ENCODE measurements at places on chromosomes 13 and 19. TPM values are rescaled to one million over a fixed set of nuclear protein-coding genes. Genes with fewer than 3 reads are reported as not detected.

- no peak for DNase-seq
Measured at GRCh38 chr13:29519921-29520320, 75.6 kb downstream of the SLC7A1 start.

DNA sequence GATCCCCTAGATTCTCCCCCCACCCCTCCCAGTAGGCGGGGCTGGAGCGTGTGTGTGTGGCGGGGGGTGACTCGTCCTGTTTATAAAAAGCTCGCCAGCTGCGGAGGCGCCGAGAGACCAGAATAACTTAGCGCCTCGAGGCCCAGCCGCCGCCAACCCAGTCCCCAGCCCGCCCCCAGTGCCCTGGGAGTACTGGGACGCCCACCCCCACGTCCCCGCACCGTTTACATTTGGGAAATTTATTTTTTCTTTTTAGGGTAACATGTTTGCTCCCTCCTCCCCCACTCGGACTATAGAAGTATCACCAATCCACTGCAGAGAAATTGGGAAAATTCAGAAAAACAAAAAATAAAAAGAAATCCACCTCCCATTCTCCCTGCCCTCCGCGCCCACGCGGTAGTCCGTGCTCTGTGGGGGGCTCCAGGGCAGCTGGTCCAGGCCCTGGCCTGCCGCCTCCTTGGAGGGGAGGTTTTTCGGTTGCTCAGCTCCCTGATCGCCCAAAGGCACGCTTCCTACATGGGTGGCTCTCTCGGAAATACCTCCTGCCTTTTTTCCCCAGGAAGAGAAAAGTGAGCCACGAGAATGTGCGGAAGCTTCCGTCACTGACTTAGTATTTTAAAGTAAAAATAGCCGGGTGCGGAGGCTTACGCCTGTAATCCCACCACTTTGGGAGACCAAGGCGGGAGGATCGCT, 1.5 kb upstream of the RAB3A start:
- DNase-seq = peak; percentile 30

The PRODH2 gene
- not detected for total RNA-seq

The LPAR2 gene
- total RNA-seq = 85.9 TPM

DNA sequence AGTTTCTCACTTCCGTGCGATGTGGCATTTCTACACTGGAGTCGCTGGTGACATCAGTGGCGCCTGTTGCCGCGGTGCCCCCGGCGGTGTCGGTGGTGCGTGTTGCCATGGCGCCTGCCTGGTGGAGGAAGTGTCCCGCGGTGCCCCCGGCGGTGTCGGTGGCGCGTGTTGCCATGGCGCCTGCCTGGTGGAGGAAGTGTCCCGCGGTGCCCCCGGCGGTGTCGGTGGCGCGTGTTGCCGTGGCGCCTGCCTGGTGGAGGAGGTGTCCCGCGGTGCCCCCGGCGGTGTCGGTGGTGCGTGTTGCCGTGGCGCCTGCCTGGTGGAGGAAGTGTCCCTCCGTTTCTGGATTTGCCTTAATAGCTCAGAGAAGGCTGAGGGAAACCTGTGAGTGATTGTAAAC, 127.6 kb downstream of the KDM4B start:
- no peak for DNase-seq

GRCh38 chr13:50222569-50223332, 207.5 kb downstream of the KCNRG start:
- peak; percentile 24 for DNase-seq

GRCh38 chr13:53759016-53759415, 730.4 kb downstream of the OLFM4 start:
- no peak for DNase-seq

- DNase-seq = no peak
Measured at GRCh38 chr13:93462151-93462550, 235.5 kb downstream of the GPC6 start.

DNA sequence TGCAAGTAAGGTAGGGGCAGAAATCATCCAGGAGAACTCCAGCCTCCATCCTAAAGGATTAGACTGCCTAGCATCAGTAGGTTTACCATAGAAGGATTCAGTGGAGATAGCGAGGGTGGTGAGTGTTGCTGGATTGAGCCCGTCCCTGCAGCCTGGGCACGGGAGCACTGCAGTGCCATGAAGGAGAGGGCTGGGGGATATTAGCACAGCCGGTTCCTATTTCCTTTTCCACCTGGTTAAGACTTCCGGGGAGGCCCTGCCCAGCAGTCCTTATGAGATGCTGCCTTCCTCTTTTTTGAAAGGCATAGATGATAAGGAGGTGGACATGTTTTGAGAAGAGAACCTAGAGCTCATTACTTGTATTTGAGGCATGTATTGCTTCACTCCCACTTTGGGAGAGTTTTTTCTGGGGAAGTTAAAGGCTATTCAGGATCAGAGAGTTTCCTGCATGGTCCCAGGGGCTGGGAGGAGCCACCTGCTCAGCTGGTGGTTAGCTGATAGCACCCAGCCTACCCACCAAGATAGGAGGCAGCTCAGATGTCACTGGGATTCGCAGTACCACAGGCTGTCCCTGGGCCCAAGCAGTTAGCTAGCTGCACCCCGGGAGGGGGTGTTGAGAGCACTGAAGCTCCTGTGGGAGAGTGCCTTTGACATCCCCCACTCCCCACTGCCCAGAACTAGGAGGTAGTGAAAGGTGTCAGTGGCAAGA, 17.2 kb downstream of the ACTN4 start:
- DNase-seq = no peak

DNA sequence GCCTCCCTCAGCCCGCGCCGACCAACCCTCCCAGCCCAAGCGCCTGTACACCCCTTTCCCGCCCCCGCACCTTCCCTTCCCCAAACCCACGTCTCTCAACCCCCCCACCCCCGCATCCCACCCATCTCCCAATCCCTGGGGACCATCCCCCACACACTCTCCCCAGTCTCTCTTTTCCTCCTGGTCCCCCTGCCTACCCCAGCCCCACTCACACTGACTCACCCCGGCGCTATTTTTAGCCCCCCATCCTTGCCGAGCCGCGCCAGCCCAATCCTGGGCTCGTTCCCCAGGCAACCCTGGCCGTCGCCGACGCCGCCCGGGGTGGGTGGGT, 11.7 kb downstream of the CIC start:
- DNase-seq = no peak

GRCh38 chr19:28492621-28493020, 720.3 kb downstream of the UQCRFS1 start:
- no peak for DNase-seq

The KMT2B gene
- 59.7 TPM for total RNA-seq

DNA sequence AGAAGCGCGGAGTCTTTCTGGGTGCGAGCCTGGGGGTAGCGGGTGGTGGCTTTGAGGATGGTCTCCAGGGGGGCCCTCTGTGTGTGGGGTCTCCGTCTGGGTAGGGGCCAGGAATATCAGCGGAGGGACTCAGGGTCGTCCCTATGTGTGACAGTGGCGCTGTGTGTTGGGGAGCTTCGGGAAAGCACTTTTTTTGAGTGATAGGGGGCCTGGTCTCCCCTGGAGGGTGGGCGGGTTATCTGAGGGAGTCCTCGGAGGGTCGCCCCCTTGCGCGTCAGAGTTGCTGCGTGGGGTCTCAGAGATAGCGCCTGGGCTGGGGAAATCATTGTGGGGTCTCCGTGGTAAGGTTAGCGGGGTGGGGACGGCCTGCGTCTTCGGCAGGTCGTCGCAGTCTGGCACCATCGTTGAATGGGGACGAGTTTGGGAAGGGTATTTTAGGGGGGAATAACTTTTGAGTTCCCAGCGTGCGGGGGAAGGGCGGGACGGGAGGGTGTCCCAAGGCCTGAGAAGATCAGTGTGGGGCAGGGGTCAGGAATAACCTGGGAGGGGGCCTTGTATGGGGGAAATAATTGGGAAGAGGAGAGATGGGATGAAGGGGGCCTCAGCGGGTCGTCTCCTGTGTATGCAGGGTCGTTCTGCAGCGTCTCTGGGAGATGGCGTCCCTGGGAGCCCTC, 857 bp downstream of the IER2 start:
- DNase-seq = no peak

The ZNF146 gene
- total RNA-seq = 13.7 TPM

- DNase-seq = peak; percentile 78
Measured at GRCh38 chr19:4730740-4731171, 7.1 kb upstream of the DPP9 start.

The ANGPTL4 gene
- total RNA-seq = not detected

GRCh38 chr19:10074153-10074552, 12.0 kb upstream of the SHFL start:
- peak; percentile 19 for DNase-seq

DNA sequence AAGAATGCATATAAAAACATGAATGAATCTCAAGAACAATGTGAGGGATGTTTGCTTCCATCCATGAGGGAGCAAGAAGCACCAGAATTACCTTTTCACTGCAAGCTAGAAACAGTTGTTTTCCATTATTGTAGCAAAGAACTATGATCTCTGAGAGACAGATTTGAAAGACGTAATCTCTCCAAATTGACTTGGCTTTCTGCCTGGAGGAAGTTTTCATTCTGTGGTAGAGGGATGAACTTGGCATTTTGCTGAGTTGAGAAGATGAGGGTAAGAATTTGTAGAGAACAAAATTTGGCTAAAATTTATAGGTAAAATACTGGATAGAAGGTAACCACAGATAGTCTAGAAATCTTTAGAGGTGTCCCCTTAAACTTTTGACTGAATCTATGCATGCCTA, 496.8 kb downstream of the TDRD3 start:
- no peak for DNase-seq

DNA sequence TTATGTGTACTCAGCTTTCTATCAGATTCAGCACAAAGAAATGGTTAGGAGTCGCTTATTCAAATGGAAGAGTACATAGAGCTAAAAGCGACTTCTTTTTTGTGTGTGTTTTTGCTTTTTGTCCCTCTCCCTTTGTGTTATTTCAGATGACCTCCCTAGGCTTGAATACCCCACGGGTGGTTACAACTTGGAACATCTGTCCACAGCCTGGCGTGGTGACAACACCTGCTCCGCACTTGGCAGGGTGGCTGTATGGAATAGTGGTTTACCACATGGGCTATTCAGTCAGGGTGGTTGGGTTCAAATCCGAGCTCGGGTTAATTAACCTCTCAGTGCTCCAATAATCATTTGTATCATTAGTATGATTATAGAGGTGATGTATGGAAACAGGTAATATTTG, 151.6 kb upstream of the FREM2 start:
- DNase-seq = no peak

- no peak for DNase-seq
Measured at GRCh38 chr19:38304866-38305429, 897 bp downstream of the C19orf33 start.

- no peak for DNase-seq
Measured at GRCh38 chr19:2045501-2046045, 5.5 kb downstream of the MKNK2 start.

- DNase-seq = no peak
Measured at GRCh38 chr19:18284712-18285360, 3.4 kb upstream of the JUND start.

The TM9SF2 gene
- total RNA-seq = 38.2 TPM

The ZFP14 gene
- total RNA-seq = 3.7 TPM

The PABPC3 gene
- 0.66 TPM for total RNA-seq

The TMEM255B gene
- total RNA-seq = 1.2 TPM

- no peak for DNase-seq
Measured at GRCh38 chr13:74979703-74980102, 502.3 kb downstream of the TBC1D4 start.

The ZNF530 gene
- 3.4 TPM for total RNA-seq

- DNase-seq = no peak
Measured at GRCh38 chr19:10858204-10858828, 10.1 kb downstream of the C19orf38 start.

The CEACAM4 gene
- 0.36 TPM for total RNA-seq

DNA sequence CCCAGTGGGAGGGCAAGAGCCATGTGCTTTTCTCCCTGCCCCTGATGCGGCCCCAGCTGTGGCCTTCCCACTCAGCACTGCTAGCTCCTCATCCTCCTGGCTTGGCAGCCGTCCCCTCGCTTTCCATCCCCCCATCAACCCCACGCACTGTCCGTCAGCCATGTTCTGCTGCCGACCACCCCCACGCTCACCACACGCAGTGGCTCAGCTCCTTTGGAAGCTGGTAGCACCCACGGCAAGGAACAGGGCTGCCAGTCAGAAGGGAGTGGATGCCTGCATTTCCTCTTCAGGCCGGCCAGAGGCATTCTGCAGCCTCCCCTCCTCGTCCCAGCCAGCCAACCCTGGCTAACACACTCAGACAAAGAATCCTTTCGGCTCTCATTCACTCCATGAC, 6.3 kb downstream of the CALM3 start:
- DNase-seq = no peak

- DNase-seq = no peak
Measured at GRCh38 chr19:22620401-22620800, 13.7 kb upstream of the ZNF492 start.

DNA sequence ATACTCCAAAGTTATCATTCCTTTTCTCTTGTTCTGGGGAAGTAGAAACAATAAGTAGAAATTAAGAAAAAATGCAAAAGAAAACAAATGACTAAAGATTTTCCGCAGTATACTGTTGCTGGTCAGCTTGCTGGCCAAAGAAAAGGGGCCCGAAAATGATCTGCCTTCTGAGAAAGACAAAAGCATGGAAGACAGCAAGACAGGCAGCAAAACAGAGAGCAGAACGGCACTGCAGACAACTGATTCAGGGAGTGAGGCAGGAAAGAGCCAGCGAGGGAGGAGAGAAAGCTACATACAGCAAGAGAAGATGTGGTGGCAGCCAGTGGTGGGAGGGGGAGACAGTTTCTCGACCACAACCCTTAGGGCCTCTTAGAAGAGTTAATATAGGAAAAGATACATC, 5.3 kb upstream of the DOCK9 start:
- no peak for DNase-seq

DNA sequence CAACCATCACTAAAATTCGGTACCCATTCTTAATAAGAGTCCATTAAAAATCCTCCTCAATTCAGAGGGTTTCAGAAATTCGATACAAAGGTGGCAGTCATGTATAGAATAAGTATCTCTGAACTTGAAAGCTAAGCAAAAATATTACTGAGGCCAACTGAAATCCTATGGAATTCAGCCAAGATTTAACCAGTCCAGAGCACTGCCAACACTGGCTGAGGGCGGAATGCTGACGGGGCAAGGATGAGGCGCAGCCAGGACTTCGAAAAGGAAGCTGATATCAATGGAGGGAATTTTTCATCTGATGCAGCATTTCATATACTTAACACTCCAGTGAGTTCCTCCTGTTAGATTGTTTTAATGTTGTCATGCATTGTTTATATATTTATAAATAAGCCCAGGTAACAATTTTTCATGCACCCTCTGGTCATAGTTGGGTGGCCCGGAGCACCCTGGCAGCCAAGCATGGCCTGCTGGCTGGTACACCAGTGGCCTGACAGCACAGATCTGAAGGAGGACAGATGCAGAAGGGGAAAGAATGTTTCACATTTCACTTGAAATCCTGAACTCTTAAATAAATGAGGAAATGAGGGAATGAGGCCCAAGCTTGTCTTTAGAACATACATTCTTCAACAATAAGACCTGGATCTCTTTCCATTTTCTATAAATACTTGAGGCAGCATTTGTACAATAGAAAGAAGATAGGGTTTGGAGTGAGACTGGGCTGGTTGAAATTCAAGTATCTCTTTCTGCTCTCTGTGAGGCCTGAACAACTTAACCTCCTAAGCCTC, 41.5 kb downstream of the WDFY2 start:
- DNase-seq = no peak

The EMC10 gene
- 80.0 TPM for total RNA-seq
